Activated T-cell treated with anti-CD3 and anti-CD28 coated beads, Interleukin-2, amount 50 U/mL, for 24 hours (primary cell): ENCODE measurements at places on chromosomes 2 and 18.

- H3K4me3 ChIP-seq, result no peak overlapping the region
- no peak overlapping the region for H3K27ac ChIP-seq
- no peaks in the 10 kb centered on the region for H3K27me3 ChIP-seq
- no peak for DNase-seq
Measured at GRCh38 chr2:142881619-142882018, 4.2 kb downstream of the KYNU start.

- H3K4me1 ChIP-seq, result no peaks in the 10 kb centered on the region
- H3K4me3 ChIP-seq, result no peak overlapping the region
- no peak overlapping the region for H3K27ac ChIP-seq
Measured at GRCh38 chr2:150963336-150963735, 298.3 kb downstream of the RBM43 start.

DNA sequence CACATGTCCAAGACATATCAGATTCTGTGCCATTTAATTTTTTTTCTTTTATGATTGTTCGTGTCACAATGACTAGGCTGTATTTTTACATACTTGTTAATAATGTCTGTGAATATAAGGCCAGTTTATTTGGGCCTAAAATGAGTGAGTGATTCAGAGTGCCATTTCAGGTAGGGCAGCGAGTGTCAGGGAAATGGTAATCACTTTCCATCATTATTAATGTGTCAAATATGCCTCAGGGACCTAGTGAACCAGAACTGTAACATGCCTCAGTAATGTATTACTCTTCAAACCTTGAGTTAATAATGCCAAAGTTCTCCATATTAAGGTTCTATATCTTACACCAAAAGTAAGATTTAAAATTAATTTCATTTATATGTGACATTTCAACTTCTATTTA lies 8.6 kb downstream of the FAM171B start:
- H3K27ac ChIP-seq, result no peak overlapping the region
- H3K4me1 ChIP-seq, result no peaks in the 10 kb centered on the region
- no peak for DNase-seq

GRCh38 chr18:27558388-27559155 lies 373.5 kb upstream of the CHST9 start:
- no peaks in the 10 kb centered on the region for H3K4me1 ChIP-seq
- H3K27ac ChIP-seq, result no peak overlapping the region
- no peaks in the 10 kb centered on the region for H3K36me3 ChIP-seq

GRCh38 chr2:233210843-233211547 lies 40.5 kb upstream of the ATG16L1 start:
- H3K27ac ChIP-seq, result no peak overlapping the region

GRCh38 chr2:123746006-123746405 lies 279.1 kb upstream of the CNTNAP5 start:
- no peaks in the 10 kb centered on the region for H3K27me3 ChIP-seq
- H3K4me3 ChIP-seq, result no peak overlapping the region
- H3K36me3 ChIP-seq, result no peaks in the 10 kb centered on the region

- peaks cover under 1% of the 10 kb centered on the region for H3K36me3 ChIP-seq
- no peak for DNase-seq
- no peaks in the 10 kb centered on the region for H3K27me3 ChIP-seq
Measured at GRCh38 chr18:62519684-62520083, 3.1 kb upstream of the ZCCHC2 start.

DNA sequence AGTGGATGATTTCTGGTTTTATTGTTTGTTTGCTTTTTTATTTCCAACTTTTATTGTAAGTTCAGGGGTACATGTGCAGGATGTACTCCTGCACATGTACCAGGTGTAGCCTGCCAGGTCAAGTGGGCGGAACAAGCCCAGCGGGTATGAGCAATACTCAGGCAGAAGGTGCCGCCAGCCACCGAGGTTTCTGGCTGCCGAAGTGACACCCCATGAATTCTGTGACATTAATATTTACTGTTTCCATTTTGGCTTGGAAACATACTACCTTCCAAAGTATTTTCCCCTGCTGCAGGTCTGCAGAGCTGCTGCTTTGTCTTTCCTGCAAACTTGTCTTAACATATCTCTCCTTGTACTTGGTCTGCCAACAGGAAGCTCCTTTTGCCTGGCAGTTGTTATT lies 78.5 kb downstream of the PTPN4 start:
- no peak for DNase-seq
- peaks cover 55% of the 10 kb centered on the region for H3K4me1 ChIP-seq
- peaks cover 13% of the 10 kb centered on the region for H3K36me3 ChIP-seq

DNA sequence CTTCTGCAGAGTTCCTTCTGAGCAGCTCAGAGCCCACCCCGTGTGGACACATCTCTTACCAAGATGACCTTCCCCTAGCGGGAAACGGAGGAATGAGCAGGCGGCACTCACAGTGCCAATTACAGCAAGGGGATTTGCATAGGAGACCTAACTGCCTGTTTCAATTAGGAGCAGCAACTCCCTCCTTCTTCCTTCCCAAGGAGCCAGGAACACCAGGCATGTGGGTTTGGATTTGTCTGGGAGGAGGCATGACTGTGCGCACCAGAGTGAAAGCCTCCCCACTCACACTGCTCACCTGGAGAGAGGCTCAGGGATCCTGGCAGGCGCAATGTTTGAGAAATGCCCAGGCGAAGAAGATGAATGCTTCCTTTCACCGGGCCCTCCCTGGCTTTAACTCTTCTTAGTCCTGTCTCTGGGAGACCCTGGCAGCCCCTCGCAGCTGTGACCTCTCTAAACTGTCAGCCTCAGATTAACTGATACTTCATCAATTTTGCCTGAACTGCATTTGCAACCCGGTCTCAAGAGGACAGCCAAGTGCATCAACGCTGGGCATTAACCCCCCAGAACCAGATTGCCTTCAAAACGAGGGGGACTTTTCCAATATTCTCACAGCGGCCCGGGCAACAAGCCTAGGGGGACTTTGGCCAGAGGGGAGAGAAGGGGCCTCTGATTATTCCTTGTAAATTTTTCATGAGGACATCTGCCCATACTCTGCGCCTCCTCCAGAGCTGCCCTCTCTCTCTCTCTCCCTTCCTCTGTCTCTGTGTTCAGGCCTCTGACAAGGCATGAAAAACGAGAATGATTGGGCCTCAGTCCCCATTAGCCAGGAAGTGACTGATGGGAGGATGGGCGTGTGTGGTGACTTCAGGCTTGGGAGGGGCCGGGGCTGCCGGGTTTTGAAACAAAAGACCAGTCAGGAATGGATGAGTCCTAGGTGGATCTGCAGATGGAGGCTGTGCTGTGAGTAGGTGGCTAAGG lies 93.8 kb downstream of the CMPK2 start:
- H3K36me3 ChIP-seq, result no peaks in the 10 kb centered on the region
- H3K27ac ChIP-seq, result no peak overlapping the region
- H3K4me1 ChIP-seq, result peaks cover 8% of the 10 kb centered on the region
- DNase-seq, result no peak

- H3K27me3 ChIP-seq, result no peaks in the 10 kb centered on the region
- H3K4me1 ChIP-seq, result peaks cover 84% of the 10 kb centered on the region
- H3K36me3 ChIP-seq, result peaks cover 34% of the 10 kb centered on the region
- H3K27ac ChIP-seq, result no peak overlapping the region
Measured at GRCh38 chr2:160353166-160353565, 140.4 kb downstream of the RBMS1 start.

DNA sequence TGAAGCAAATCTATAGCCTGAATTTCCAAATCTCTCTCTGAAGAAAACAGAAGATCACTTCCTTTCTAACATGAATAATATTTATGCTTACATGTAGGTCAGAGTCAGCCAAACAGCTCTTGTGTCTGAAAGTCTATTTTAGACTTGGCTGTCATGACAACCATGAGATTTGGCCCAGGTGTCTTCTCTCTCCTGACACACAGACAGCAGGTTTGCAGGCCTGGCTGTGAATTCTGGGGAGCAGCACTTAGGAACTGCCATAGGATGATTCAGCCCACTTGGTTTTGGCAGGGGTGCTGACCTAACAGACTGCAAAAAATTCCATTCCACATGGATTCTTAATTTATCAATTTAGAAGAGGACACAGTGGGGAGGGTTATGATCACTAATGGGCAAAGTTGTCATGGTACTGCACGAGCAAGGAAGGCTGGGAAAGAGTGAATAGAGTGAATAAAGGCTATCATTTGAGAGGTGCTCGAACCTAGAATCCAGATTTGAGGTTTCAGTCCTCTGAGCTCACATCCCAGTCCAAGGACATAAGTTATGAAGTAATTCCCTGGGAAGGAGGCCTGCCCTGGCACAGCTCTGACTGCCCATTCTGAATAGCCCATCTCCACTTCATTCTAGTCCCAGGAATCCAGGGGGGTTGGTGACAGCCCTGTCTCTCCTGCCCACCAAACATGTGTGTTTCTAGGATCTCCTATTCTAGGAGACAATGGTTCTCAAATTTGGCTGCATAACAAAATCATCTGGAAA lies 453.9 kb upstream of the TRIB2 start:
- DNase-seq, result no peak
- peaks cover 25% of the 10 kb centered on the region for H3K4me1 ChIP-seq
- no peak overlapping the region for H3K4me3 ChIP-seq
- no peaks in the 10 kb centered on the region for H3K27me3 ChIP-seq

DNA sequence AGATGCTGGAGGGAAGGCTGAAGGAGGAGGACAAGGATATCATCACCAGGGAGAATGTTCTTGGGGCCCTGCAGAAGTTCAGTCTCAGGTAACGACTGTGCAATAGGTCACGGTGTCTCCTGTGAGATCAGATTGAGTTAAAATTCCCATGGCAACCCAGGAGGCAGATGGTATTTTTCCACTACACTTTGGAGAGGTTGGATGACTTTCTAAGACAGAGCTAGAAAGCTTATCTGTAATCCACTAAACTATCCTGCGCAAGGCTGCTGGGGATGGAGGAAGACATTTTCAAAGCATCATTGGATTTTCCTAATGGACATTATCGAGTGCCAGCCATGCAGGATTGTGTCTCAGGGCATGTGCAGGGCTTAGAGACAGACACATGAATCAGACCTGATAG lies 74.6 kb downstream of the ARMC9 start:
- H3K27me3 ChIP-seq, result no peaks in the 10 kb centered on the region
- H3K27ac ChIP-seq, result no peak overlapping the region
- DNase-seq, result no peak
- H3K4me3 ChIP-seq, result no peak overlapping the region

DNA sequence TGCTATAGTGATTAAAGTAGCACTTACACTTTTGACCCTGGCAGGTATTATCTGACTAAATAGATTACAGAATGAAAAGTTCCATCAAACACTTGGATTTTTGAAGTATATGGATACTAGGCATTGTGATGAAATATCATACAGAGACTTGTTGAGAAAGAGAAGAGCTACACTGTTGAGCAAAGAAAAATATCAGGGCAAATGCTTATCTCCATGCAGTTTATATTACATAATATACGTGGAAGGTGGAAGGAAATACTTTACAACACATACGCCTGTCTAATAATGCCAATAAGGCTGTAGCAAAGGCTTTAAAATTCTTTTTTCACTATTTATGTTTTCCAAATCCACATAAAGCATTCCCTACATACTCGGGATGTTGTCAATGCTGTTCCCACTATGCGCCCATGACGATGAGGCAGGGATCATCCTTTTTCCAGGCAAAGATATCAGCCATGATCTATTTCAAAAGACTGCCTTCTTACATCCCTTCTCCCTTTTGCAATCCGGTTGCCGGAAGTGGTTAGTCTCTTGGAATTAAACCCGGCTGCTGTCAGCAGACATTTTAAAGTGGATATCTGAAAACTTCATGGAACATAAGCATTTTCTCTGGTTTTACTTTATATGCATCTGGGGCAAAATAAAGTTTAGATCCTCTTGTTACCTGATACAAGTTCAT lies 92.6 kb upstream of the ITGA4 start:
- no peak overlapping the region for H3K4me3 ChIP-seq
- no peak overlapping the region for H3K27ac ChIP-seq
- H3K36me3 ChIP-seq, result peaks cover 5% of the 10 kb centered on the region
- peaks cover 2% of the 10 kb centered on the region for H3K4me1 ChIP-seq
- H3K27me3 ChIP-seq, result no peaks in the 10 kb centered on the region

DNA sequence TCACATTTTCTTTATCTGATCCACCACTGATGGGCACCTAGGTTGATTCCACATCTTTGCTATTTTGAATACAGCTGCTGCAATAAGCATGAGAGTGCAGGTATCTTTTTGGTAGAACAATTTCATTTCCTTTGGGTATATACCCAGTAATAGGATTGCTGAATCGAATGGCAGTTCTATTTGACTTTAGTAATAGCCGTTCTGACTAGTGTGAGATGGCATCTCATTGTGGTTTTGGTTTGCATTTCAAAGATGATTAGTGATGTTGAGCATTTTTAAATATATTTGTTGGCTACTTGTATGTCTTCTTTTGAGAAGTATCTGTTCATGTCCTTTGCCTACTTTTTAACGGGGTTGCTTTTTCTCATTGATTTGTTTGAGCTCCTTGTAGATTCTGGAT lies 72.3 kb downstream of the CCDC138 start:
- H3K4me3 ChIP-seq, result no peak overlapping the region
- peaks cover 24% of the 10 kb centered on the region for H3K36me3 ChIP-seq
- no peaks in the 10 kb centered on the region for H3K27me3 ChIP-seq
- peaks cover 2% of the 10 kb centered on the region for H3K4me1 ChIP-seq
- no peak overlapping the region for H3K27ac ChIP-seq

DNA sequence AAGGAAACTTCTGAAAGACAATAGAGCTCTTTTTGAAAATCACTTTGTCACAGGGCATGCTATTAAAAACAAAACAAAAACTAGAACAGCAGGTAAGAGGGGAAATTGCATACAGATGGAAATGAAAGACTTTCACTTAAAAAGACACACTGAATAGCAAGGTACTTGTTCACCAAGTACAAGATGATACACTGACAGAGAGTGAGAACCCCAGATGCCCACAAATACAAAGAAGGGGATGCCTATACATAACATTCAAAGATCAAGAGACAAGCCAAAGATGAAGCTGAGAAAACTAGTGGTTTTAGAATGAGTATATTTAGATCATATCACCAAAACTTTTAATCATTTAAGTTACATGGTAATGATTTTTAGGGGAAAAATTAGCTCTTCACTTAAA lies 60.7 kb downstream of the ASXL2 start:
- H3K4me3 ChIP-seq, result peak overlapping the region; percentile 54
- peaks cover 59% of the 10 kb centered on the region for H3K36me3 ChIP-seq
- no peak for DNase-seq
- peak overlapping the region; percentile 91 for H3K27ac ChIP-seq
- no peaks in the 10 kb centered on the region for H3K27me3 ChIP-seq
- peaks cover 87% of the 10 kb centered on the region for H3K4me1 ChIP-seq

DNA sequence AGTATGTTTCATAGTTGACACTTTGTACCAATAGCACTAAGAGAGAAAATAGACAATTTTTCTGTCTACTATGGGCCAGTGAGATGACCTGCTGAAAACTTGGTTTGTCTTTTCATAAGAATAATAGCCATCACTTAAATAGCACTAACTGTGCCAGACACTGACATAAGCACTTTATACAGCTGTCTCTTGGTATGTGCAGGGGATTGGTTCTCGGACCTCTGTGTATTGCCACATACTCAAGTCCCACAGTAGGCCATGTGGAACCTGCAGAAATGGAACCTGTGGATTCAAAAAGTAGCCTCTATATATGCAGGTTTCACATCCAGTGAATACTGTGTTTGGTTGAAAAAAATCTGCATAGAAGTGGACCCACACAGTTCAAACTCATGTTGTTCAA lies 126.7 kb downstream of the XRCC5 start:
- no peak overlapping the region for H3K4me3 ChIP-seq
- H3K27me3 ChIP-seq, result no peaks in the 10 kb centered on the region
- peaks cover 14% of the 10 kb centered on the region for H3K36me3 ChIP-seq

- DNase-seq, result no peak
- H3K4me3 ChIP-seq, result no peak overlapping the region
- peaks cover 76% of the 10 kb centered on the region for H3K36me3 ChIP-seq
- no peaks in the 10 kb centered on the region for H3K4me1 ChIP-seq
- peak overlapping the region; percentile 9 for H3K27ac ChIP-seq
- H3K27me3 ChIP-seq, result no peaks in the 10 kb centered on the region
Measured at GRCh38 chr2:171807119-171807518, 86.9 kb downstream of the SLC25A12 start.

- no peaks in the 10 kb centered on the region for H3K27me3 ChIP-seq
- peaks cover 5% of the 10 kb centered on the region for H3K4me1 ChIP-seq
- H3K27ac ChIP-seq, result no peak overlapping the region
- H3K4me3 ChIP-seq, result no peak overlapping the region
- no peaks in the 10 kb centered on the region for H3K36me3 ChIP-seq
Measured at GRCh38 chr18:74128159-74128558, 19.5 kb downstream of the FBXO15 start.
